ENCODE measurements at places on chromosomes 12 and 14. TPM values are rescaled to one million over a fixed set of nuclear protein-coding genes. Genes with fewer than 3 reads are reported as not detected.

CCDC175 gene
- total RNA-seq: not detected

FOXA1 gene
- total RNA-seq: 0.39 TPM

CAMKK2 gene
- total RNA-seq: 30.0 TPM

CLEC6A gene
- not detected for total RNA-seq

ST8SIA1 gene
- total RNA-seq: not detected

ANO2 gene
- total RNA-seq: not detected

SDR39U1 gene
- 35.7 TPM for total RNA-seq

CLEC2D gene
- total RNA-seq: 1.4 TPM

GRCh38 chr12:47276621-47277309 is 197.0 kb upstream of the AMIGO2 start:
- H3K27me3 ChIP-seq: no peaks in the 10 kb centered on the region
- H3K27ac ChIP-seq: peak overlapping the region; percentile 73
- H3K36me3 ChIP-seq: no peaks in the 10 kb centered on the region
- H3K4me1 ChIP-seq: peaks cover 78% of the 10 kb centered on the region
- 0 out of 2 replicates have a peak overlapping the region, but pooled peaks have one; percentile 3 for H3K4me3 ChIP-seq

- no peak overlapping the region for H3K27ac ChIP-seq
- DNase-seq: no peak
- H3K27me3 ChIP-seq: no peaks in the 10 kb centered on the region
- H3K4me3 ChIP-seq: no peak overlapping the region
Measured at GRCh38 chr12:122538496-122538895, 11.4 kb downstream of the KNTC1 start.

GRCh38 chr14:72404998-72405397 is 472.8 kb downstream of the RGS6 start:
- H3K4me3 ChIP-seq: no peak overlapping the region
- no peak for DNase-seq
- H3K27ac ChIP-seq: no peak overlapping the region
- H3K27me3 ChIP-seq: peaks cover 4% of the 10 kb centered on the region

DNA sequence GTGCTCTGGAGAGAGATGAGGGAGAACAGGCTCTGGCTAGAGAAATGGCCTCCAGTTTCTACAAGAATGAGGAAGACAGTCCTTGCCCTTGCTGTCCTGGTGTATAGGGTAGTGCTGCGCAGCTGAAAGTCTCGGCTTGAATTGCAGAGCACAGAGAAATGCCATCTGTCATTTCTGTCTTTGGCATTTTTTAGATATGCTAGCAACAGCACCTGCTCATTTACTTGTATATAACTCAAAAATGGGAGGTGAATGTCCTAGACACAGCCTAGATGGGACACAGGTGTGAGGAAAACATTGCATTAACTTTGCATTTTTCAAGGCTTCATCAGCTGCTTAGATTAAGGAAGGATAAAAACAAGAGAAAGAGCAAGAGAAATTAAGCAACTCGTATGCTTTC is 35.8 kb downstream of the GPR19 start:
- DNase-seq: no peak
- H3K4me1 ChIP-seq: peaks cover 40% of the 10 kb centered on the region
- H3K27ac ChIP-seq: 0 out of 2 replicates have a peak overlapping the region, but pooled peaks have one; percentile 43
- peaks cover under 1% of the 10 kb centered on the region for H3K27me3 ChIP-seq

DNA sequence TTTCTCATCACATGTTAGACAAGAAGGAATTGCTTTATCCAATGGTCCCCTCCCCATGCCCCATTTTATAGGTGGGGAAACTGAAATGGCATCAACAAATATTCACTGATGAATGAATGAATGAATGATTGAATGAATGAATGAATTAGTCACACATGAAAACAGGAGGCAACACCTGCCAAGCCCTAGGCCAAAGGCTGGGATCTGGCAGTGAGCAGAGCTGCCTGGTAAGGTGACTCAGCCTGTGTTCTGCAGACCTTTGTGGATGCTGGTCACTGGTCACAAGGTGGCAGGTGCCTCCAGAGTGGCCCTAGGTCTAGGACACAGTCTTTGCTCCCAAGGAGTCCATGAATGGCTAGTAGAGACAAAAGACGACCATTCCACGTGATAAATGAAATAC is 188.4 kb downstream of the RBM19 start:
- no peaks in the 10 kb centered on the region for H3K36me3 ChIP-seq
- peaks cover 21% of the 10 kb centered on the region for H3K27me3 ChIP-seq
- DNase-seq: no peak
- no peak overlapping the region for H3K4me3 ChIP-seq
- peaks cover 22% of the 10 kb centered on the region for H3K4me1 ChIP-seq

- H3K4me1 ChIP-seq: peaks cover 12% of the 10 kb centered on the region
Measured at GRCh38 chr12:66296176-66296683, 6.1 kb upstream of the HELB start.

GRCh38 chr14:75175677-75176141 is 703 bp downstream of the TMED10 start:
- peak overlapping the region; percentile 96 for H3K4me3 ChIP-seq
- peaks cover 37% of the 10 kb centered on the region for H3K4me1 ChIP-seq
- peaks cover 13% of the 10 kb centered on the region for H3K36me3 ChIP-seq
- H3K27me3 ChIP-seq: no peaks in the 10 kb centered on the region
- DNase-seq: peak; percentile 26

- H3K4me3 ChIP-seq: no peak overlapping the region
- peaks cover 20% of the 10 kb centered on the region for H3K4me1 ChIP-seq
- no peak overlapping the region for H3K27ac ChIP-seq
- no peaks in the 10 kb centered on the region for H3K36me3 ChIP-seq
- H3K27me3 ChIP-seq: peaks cover 6% of the 10 kb centered on the region
Measured at GRCh38 chr14:92489394-92490238, 24.0 kb upstream of the RIN3 start.

DNA sequence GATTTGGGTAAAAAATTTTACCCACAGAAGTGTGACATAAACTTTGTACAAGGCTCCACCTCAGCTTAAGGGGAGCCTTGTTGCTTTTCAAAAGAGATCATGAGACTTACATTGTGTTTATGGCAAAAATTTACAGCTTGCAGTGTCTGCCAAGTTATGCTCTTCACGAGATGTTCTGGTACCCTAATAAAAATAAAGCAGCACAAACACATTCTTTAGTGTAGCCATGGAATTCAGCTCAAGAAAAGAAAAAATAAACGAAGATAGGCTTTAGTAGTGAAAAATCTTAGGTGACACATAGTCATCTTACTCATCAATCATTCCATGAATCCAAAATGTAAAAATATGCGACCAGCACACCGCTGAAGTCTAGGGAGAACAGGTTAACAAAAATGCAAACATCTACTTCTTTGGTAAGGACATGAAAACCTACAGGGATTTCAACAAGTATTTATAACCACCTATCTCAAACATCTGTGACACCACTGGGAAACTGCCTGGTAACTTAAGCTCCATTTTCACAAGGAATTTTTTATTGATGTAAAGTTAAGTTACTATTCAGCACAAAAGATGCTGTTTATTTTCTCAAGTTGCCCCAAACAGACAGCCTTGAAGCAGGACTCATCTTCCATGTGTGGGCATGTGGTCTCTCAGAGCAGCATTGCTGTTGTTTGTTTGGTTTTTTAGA is 32.9 kb downstream of the DMAC2L start:
- peaks cover 75% of the 10 kb centered on the region for H3K4me1 ChIP-seq
- peak overlapping the region; percentile 69 for H3K27ac ChIP-seq
- H3K36me3 ChIP-seq: no peaks in the 10 kb centered on the region
- H3K27me3 ChIP-seq: no peaks in the 10 kb centered on the region
- DNase-seq: peak; percentile 49

- no peaks in the 10 kb centered on the region for H3K36me3 ChIP-seq
- no peaks in the 10 kb centered on the region for H3K4me1 ChIP-seq
Measured at GRCh38 chr12:128928361-128928760, 75.1 kb downstream of the GLT1D1 start.

DNA sequence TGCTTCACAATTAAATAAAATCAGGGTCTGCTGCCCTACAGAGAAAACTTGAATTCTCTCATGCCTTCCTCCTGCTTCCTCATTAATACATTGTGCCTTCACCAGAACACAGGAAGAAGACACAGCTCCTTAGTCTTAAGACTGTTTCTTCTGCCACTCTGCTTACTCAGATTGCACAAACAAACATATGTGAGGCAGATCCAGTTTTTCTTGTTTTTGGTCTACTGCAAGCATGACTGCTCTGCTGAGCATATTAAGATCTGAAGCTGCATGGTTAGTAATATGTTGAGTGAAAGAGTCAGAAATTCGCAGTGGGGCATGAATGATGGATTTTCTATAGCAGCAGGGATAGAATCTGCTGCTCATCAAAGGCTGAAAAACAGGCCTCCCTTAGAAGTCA is 321.1 kb upstream of the STXBP6 start:
- no peaks in the 10 kb centered on the region for H3K36me3 ChIP-seq
- H3K4me3 ChIP-seq: no peak overlapping the region
- no peak for DNase-seq
- no peaks in the 10 kb centered on the region for H3K4me1 ChIP-seq

DNA sequence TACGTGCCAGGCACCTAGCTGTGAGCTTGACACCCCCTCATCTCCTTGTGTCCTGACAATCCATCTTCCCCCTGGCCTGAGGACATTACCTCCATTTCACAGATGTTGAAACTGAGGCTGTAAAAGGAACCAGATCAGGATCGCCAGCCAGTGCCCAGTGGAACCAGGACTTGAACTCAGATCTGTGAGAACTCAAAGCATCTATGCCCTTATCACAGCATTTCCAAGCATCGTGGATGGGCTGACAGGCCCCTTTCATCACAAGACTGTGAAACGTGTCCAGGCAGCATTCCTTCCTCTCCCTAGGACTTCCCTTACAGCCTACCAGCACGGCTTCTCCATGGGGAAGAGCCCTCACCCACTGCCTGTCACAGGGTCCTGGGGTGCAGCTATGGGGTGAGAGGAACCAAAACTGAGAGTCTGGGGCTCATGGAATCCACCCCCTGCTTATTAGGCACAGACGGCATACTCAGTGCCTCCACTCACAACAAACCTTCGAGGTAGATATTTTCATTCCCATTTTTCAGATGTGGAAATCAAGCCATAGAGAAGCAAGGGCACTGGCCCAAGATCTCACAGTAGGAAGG is 26.9 kb downstream of the CMKLR1 start:
- peaks cover 5% of the 10 kb centered on the region for H3K36me3 ChIP-seq
- DNase-seq: no peak
- H3K27me3 ChIP-seq: no peaks in the 10 kb centered on the region

Measured in HFFc6 (cell line).